ENCODE measurements at places on chromosomes 11 and 22. TPM values are rescaled to one million over a fixed set of nuclear protein-coding genes. Genes with fewer than 3 reads are reported as not detected.

GRCh38 chr11:63527667-63528066 lies 8.9 kb upstream of the PLAAT4 start:
- no peak for DNase-seq

GRCh38 chr22:41833369-41834004 lies 582 bp downstream of the SREBF2 start:
- DNase-seq, result peak; percentile 47

DNA sequence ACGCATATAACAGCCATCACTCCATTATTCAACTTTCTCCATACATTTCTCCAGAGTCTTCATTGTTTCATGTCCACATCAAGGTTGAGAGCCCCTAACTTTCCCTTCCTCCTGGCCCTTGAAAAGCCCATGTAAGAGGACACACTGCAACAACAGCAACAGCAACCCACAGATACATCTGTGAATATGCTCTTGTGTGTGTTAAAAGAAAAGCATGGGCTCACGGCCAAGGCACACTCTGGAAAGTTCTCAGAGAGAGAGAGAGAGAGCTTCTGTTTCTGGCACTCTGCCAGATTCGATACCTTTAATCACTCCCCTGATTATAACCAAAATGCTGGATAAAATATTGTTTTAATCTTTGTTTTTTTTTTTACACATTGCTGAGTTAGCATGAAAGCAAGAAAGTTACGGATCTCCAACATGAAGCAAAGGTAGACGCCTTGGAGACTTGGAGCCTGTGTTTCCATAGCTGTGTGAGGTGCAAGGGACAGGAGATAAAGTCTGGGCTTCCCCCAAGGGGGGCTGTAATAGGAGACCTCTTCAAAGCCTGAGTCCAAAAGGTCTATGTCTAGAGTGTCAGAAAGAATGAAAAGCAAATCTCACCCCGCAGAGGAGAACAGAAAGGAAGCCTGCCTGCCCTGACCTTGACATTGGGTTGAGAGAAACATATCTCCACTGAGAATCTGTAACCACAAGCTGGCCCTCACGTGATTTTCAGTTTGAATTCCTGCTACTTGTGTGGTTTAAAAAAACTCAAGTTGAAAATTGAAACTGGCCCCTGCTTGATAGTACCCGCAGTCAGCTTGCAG lies 33.7 kb upstream of the MPPED1 start:
- DNase-seq, result no peak

GRCh38 chr22:45704648-45705047 lies 33.0 kb downstream of the ATXN10 start:
- DNase-seq, result no peak

- DNase-seq, result no peak
Observed at GRCh38 chr11:122159861-122160260, 43.8 kb upstream of the BLID start.

GRCh38 chr22:17217179-17217578 lies 2.1 kb downstream of the ADA2 start:
- DNase-seq, result no peak

DNA sequence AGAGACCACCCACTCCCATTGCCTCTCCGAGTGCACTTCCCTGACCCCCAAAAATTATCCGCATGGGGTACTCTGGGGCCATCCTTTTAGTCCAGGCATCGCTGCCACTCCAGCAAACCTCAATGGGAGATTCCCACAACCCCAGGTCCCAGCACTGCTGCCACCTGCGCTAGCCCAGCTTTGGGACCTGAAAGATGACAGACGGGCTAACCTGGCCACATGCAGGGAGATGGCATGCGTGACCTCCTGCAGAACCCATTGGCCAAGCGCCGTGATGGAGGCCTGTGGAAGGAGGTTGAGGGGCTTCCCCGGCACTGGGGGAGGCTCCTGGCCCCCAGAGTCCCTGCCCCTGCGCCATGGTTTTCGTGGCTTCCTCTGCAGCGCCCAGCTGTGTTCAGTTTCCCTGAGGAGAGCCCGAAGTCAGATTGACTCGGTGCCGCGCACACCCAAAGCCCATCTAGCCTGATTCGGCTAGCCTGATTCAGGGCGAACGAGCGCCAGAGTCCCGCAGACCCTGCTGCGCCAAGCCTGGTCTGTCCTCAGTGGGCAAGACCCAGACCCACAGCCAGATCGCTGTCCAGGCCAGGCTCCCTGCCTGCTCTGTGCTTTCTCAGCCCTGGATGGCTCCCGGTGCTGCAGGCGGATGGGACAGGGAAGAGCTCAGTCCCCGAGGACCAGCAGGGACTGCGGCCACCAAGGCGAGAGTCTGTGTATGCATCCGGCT lies 751 bp upstream of the WNT7B start:
- DNase-seq, result no peak

DNA sequence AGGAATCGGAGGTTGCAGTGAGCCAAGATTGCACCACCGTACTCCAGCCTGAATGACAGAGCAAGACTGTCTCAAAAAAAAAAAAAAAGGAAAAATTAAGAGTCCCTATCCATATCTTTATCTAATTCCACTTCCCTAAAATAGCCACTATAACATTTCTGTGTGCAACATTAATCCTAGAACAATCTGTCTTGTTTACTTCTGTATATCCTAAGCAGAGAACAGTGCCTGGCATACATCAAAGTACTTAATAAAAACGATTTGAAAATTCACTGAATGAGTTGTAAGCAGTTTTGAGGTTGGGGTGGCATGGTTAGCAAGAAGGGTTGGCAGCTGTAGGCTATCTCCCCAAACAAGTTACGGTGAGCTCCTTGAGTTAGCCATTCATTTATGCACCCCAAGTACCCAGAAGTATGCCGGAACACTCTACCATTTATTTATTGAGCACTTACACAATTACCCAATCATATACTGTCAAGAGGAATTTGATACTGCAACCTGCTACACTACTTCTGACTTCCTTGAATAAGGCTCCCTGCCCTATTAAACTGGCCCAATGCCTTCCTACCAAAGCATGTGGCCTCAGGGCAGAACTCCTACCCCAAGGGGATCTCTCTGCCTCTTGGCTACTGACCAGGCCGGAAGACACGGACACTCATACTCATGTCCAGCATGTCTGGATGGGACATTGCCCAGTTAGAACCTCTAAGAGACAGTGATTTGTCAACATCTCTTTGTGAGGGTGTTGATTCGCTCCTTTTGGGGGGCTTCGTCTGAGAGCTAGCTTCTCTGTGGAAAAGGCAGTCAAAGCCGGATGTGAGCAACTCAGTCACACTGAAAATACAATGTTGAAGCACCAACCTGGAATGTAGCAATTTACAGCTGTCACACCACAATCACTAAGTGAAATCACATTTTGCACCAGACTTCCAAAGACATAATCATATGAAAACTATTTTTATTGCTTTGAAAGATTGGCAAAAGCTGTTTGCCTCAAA lies 16.3 kb upstream of the TMEM41B start:
- no peak for DNase-seq

DNA sequence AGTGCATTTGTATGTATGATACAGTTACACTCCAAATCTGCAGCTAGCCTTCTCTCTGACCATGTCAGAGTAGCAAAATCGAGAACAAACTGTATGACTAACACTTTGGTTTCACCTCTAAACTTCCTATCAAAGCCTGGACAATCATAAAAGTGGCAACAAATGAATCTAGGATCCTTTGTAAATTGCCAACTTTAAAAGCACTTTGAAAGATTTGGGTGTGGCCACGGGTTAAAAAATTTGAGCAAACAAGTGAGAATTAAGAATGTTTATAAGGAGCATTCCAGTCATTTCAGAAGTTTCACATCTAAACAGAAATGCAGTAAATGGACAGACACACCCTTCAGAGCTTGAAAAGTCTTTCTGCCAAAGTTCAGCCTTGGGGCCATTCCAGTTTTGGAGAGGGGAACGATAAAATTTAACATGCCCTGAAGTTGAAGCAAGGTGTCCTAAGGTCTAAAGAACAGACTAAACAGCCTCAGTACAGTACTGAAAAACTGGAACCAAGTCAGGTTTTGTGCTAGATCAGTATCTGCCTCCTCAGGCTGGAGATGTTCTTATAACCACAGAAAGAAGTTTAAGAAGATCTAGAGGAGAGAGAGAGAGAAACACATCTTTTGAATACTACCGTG lies 181.9 kb upstream of the BDNF start:
- DNase-seq, result no peak

ABCC8 gene
- total RNA-seq, result not detected

FZD4 gene
- total RNA-seq, result 0.05 TPM
